ENCODE measurements at places on chromosomes 2 and 18.

- no peak for DNase-seq
Measured at GRCh38 chr2:84896567-84896966, 8.9 kb upstream of the TMSB10 start.

DNA sequence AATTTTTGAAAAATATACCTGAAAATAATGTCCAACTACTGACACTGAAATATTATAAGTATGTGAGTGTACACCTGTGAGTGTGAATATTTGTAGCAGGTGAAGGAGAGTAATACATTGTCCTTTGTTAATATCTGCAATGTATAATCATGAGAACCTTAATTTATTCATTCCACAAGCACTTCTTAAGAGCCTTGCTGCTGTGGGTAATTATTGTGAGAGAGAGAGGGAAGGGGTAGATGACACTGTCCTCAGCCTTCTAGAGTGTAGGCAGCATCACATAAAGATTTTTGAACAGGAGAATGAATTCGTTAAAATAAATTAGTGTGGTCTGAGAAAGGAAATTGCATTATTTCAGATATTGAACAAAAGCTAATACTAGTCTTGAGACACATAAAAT lies 157.2 kb downstream of the MAP2 start:
- no peak for DNase-seq

DNA sequence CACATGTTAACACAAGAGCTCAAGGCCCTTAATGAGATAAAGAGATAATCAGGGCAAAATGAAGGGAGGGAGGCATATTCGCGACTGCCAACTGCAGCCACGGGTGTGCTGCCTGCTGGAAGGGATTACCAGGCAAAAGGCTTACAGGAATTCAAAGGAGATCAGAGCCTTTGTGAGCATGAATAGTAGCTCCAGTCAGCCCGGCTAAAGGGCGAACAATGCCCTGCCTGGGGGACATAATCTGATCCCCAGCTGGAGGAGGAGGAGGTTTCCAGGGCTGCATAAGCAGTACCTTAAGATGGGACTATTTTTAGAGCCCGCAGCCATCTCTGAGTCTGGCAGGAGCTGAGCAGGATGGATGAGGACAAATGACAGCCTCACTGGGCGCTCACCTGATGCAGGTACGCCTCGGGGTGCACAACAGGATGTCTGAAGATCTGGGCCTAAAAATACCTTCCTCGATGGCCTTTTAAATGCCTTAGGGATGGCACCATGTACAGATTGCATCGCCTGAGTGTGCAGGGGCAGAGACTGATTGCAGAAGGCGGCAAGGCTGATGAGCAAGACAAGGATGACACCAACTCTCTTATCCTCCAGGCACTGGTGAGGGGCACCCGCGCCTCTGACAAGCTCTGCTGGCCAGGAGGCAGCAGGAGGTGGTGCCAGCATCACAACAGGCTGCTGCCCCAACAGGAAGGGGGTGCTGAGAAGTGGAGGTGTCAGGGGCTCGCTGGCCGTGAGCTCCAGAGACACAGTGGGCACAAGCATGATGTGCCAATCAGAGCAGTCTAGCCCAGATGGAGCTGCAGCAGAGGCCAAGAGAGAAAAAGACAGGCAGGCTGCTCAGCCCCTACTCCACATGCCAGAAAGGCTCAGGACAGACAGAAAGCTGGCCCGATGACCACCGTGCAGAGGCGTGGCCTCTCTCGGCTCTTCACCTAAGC lies 111.4 kb downstream of the EIPR1 start:
- DNase-seq: no peak

DNA sequence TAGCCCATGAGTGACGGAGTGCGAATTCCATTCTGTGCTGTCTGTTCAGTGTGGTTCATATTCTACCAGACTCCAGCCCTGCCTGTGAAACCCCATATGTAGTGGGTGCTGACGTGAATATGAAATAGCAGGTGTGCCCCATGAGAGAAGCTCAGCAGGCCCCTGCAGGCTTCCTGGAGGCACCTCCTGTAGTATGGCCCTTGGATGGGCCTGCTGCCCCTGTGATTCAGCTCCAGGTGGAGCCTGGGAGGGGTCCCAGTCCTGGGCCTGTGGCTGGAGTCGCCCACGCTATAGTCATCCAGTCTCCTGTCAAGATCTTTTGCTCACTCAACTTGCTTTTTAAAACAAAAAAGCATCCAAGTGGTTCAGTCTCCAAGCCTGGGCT lies 125.5 kb downstream of the GLI2 start:
- DNase-seq: no peak

GRCh38 chr2:16250886-16251285 lies 310.5 kb downstream of the MYCN start:
- DNase-seq: no peak

GRCh38 chr2:141187075-141187439 lies 943.8 kb downstream of the LRP1B start:
- DNase-seq: no peak

DNA sequence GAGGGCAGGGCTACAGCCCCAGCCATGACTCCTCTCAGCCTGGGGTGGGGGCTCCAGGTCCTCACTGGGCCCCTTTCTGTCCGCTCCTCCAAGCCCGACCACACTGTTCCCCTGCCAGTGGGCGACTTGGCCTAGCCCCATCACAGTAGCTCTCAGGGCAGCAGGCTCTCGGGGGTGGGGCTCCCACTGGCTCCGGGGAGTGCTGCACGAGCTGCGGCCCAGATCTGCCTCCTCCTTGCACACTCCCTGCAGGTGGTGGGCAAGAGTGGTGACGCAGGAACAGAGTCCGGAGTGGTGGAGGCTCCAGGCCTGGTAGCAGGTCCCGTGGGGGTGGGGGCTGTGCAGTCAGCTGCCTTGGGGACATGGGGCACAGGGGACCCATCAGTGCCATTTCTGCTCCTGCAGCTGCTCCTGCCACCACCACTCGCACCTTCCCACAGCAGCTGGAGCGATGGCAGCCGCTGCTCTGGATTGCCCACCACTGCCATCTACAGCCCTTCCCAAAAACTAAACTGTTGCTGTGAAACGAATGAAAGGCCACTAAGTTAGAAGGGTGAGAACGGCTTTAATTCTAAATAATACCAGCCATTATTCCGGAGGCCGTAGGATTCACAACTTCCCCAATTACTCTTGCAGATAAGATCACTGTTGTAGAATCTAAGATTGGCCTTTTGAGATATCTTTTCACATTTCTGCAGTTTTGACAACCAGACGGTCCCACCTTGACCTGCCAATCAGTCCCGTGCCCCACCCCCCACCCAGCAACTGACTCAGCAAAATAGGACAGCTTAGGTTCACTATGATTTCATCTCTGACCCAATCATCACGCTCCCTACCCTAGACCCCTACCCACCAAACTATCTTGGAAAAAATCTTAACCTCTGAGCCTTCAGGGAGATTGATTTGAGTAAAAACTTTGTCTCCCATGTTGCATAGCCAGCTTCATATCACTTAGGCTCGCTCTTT lies 530.2 kb downstream of the DCC start:
- DNase-seq: no peak

DNA sequence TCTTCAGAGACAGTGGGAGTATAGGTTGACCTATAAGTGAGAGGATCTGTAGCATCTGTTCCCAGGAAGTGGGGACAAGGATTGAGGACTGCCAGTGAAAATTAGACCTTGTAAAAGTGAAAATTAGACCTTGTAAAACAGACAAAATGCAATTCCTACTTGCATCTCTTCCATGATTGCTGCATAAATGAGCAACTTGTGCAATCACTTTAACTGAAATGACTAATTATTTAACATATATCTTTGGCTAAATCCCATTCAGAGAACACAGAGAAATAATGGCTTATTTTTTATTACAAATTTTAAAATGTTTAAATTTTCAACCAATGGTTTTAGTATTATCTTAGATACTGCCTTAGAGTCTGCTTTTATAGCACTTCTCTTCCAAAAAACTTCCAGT lies 67.2 kb upstream of the NABP1 start:
- no peak for DNase-seq

DNA sequence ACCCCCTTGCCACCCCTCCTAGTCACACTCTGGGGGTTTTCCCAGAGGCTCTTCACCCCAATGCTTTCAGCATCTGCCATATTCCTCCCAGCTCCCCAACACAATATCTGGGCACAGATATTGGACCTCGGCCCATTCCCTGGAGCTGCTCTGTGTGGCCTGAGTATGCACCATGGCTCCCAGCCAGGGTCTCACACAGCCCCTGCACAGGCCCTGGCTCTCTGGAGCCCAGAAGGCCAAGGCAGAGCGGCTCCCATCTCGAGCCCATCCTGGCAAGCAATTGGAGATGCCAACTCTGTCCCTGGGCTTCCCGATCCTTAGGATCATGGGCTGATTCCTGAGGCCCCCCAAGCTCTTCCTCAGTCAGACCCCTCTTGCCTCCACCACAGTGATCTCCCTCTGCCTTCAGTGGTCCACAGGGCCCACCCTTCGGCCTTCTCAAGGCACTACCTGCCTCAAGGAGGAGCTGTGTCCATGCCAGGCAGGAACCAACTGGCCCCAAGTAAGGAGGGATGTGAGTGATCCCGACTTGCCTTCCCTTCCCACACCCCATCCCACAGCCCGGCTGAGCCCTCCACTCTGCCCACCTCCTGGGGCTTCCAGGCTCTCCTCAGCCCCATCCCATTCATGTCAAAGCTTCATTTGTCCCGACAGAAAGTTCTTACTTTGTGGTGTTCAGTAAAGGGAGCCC lies 62.7 kb downstream of the ADD2 start:
- no peak for DNase-seq

DNA sequence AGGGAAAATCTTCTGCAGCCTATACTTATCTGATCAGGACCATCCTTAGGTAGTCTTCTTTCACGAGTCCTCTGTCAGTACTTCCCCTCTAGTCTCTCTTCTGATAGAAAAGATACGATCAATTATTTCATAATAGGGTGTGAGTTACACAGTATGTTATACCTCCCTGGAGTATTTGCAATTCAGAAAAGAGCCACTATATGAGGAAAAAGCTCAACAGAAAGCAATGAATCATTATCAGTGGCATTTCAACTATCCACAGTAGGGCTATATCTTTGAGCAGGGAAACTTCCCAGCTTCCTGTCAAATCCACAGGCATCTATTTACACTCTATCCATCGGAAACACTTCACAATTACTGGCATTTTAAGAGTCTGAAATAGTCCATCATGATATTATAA lies 105.3 kb upstream of the ACVR2A start:
- no peak for DNase-seq

DNA sequence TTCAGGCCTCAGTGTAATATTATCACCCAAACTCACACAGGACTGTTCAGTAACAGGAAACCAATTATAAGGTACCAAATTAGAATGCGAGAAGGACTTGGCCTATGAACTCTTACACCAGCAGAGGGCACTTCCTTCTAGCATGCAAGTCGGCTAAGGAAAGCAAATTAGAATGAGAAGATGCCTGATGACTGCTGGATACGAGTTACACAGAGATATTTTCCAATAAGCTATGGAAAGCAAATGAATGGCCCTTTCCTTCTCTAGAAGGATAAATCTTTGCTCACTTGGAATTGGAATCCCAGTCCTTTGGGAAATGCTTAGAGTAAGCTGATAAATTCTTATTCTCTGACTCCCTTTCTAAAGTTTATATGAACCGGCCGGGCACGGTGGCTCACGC lies 109.8 kb downstream of the AP1S3 start:
- DNase-seq: peak; percentile 1

- no peak for DNase-seq
Measured at GRCh38 chr2:12031866-12032265, 285.4 kb downstream of the LPIN1 start.

DNA sequence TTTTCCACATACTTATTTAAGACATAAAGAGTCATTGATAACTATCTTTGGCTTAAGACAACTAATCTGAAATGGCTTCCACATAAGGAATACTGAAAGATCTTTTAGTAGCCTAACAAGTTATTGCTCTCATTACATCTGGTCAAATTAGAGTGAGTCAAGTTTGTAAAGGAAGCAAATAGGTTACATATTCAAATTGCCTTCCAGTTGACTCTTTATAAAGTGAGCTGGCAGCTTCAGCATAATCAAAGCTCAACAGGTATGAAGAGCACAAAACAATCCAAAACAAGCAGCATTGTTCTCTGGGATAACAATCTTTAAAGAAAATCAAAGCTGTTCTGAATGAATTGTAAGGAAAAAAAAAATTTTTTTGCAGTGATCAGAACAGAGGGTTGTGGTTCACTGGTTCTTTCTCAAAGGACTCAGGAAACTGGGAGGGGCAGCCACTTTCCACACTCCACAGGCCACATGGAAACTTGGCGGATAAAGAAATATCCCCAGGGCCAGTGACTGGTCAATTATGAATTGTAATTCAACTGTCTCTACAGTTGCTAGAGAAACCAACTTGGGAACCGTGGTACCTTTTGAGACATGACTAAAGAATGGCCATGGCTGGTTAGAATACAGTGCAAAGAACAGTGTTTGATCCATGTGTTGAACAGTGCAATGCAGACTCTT lies 369.3 kb upstream of the KCNH7 start:
- DNase-seq: no peak
